Activated T-helper 2 cell treated with anti-CD3 and anti-CD28 coated beads, Interferon-gamma antibody, Interleukin-2, Interleukin-4, amounts not matched to agents 10 μg/mL and 5 μg/mL and 100 μg/mL, durations not matched to agents 14 hours and 24 hours and 36 hours (primary cell): ENCODE measurements at places on chromosomes 6 and 20. TPM values are rescaled to one million over a fixed set of nuclear protein-coding genes. Genes with fewer than 3 reads are reported as not detected.

DNA sequence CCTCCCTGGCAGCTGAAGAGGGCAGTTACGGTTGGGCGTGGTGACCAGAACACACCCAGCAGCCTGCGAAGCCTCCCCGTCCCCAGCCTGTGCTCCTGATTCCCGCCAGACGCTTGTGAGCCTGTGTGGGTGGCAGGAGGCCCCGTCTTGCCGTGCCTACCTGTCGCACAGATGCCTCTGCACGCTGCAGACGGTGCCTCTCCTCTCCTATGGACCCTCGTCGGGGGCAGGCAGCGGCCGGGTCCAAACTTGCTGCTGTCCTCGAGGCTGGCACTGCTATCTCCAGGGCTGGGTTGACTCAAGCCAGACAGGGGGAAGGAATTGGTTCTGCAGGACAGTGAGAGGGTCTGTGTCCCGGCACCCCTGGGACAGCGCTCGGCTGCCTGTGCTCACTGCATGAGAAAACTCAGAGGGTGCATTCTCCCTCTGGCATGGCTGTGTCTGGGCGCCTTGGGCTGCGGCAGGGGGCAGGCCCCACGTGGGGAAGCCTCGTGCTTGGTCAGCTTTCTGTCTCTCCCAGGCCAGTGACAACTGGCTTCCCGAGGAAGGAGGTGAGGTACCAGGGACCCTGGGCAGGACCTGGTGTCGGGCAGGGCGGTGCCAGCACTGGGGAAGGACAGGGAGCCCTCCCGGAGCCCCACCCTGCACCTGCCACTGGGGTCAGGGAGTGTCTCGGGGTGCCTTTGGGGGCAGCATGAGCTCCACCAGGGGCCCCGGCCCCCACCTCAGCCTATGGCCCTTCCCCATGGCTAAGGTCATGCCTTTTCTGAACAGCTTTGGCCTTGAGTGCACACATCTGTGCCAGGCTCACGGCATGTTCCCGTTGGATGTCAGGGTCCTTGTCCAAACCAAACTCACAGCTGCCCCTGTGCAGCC is 127.5 kb downstream of the TAF4 start:
- no peak overlapping the region for H3K27ac ChIP-seq
- no peaks in the 10 kb centered on the region for H3K36me3 ChIP-seq
- DNase-seq: no peak
- no peaks in the 10 kb centered on the region for H3K27me3 ChIP-seq
- no peak overlapping the region for H3K4me3 ChIP-seq

DNA sequence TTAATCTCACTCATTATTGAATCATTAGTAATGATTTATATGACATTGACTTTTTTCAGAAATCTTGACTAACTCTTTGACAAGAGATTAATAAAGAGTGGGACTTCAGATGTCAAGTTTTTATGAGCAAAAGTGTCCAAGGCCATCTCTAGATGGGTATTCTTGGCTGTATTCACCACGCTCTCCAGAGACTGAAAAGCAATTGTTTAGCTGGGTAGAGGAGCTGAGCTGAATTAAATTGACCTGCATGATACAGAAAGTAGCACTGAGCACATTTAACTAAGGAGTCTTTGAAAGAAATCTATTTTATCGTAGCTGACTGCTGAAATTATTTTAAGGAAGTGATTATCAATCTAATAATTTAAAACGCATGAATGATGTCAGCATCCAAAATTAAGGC is 89.4 kb downstream of the LINC00237 start:
- peaks cover 38% of the 10 kb centered on the region for H3K27me3 ChIP-seq
- H3K27ac ChIP-seq: no peak overlapping the region
- H3K36me3 ChIP-seq: no peaks in the 10 kb centered on the region
- no peak for DNase-seq

DNA sequence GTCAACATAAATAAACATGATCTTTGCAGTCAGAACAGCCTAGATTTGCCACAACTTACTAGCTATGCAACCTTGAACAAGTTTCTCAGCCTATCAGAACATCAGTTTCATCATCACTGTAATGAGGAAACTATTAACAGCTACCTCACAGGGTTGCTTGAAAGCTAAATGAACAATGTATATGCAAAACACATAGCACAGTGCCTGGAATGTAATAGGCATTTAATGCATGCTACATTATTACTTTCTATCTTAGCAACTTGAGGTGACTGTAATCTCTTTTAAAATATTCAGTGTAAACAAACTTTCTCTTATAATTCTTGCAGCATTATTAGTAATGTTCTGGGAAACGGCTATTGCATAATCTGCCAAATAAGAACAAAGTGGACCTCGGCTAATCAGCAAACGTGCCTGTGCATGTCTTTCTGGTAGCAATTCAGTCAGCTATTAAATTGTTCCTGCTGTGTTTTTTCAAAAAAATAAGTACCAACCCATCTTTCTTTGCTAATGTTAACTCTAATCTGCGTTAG is 61.5 kb downstream of the SYNE1 start:
- H3K27me3 ChIP-seq: no peaks in the 10 kb centered on the region
- H3K36me3 ChIP-seq: no peaks in the 10 kb centered on the region
- H3K4me1 ChIP-seq: no peaks in the 10 kb centered on the region
- H3K27ac ChIP-seq: no peak overlapping the region

DNA sequence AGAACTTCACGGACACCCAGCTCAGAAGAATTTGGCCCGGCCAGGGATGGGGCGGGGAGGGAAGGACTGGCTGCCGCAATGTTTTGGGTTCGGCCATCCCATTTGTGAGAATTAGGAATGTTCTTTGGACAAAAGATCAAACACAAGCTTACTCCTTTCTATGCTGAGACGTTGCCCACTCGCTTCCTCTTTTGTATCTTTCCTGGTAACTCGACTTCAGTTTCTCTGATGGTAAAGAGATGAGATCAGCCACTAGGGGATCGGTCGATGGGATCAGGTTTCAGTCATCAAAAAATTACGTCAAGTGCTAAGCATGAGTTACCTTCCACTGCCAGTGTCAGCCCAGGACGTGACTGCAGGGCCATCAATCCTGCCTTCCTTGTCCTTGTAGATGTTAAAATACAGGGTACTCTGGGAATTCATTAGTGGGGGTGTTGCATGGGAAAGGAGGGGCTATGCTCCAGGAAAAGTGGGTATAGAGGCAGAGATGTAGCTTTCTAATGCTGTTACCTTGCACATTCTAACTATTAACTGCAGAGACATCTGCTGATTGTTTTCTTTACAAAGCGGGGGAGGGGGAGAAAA is 190.2 kb downstream of the TSHZ2 start:
- H3K4me3 ChIP-seq: peak overlapping the region; percentile 10
- DNase-seq: no peak
- H3K27ac ChIP-seq: peak overlapping the region; percentile 56
- peaks cover 33% of the 10 kb centered on the region for H3K4me1 ChIP-seq
- H3K27me3 ChIP-seq: no peaks in the 10 kb centered on the region

DNA sequence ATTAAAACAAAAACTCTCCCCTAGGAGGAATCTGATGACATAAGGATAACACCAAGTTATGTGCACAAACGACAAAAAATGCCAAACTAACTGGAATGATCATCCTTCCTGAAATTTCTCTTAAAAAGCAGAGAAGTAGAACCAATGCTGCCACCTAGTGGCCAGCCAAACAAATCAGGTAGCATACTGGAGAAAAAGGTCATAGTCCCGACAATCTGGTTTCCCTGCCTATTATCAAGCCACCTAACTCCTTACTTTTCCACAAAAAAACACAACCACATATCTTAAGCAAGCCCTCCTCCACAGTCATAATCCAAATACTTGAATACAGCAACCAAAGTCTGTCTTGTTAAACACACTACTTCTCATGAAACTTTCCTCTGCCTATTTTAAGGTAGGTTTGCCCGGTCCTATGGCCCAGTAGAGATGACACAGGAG is 5.3 kb downstream of the OARD1 start:
- H3K4me3 ChIP-seq: no peak overlapping the region
- peaks cover 37% of the 10 kb centered on the region for H3K4me1 ChIP-seq
- no peaks in the 10 kb centered on the region for H3K27me3 ChIP-seq
- no peak overlapping the region for H3K27ac ChIP-seq
- H3K36me3 ChIP-seq: peaks cover 73% of the 10 kb centered on the region

- H3K27me3 ChIP-seq: no peaks in the 10 kb centered on the region
- no peak for DNase-seq
- no peak overlapping the region for H3K27ac ChIP-seq
- no peak overlapping the region for H3K4me3 ChIP-seq
- no peaks in the 10 kb centered on the region for H3K4me1 ChIP-seq
Measured at GRCh38 chr20:15220778-15221565, 883.6 kb upstream of the FLRT3 start.

DNA sequence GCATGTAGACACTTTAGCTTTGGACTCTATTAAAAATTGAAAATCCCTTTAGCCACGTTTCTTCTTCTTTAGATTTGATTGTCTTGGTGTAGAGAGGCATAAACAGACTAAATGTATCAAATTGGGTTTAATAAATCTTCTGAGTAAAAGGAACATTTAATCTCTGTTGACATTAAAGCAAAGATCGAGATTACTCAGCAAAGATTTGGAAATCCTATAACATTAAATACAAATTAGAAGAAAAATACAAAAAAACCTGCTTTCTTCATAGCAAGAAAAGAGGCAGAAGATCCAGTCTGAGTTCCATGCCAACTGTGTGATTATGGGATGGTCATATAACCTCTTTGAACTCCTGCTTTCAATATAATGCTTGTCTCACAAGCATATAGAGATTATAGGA is 172.3 kb downstream of the GJA1 start:
- no peaks in the 10 kb centered on the region for H3K36me3 ChIP-seq
- DNase-seq: no peak
- no peaks in the 10 kb centered on the region for H3K27me3 ChIP-seq
- H3K4me1 ChIP-seq: no peaks in the 10 kb centered on the region

DNA sequence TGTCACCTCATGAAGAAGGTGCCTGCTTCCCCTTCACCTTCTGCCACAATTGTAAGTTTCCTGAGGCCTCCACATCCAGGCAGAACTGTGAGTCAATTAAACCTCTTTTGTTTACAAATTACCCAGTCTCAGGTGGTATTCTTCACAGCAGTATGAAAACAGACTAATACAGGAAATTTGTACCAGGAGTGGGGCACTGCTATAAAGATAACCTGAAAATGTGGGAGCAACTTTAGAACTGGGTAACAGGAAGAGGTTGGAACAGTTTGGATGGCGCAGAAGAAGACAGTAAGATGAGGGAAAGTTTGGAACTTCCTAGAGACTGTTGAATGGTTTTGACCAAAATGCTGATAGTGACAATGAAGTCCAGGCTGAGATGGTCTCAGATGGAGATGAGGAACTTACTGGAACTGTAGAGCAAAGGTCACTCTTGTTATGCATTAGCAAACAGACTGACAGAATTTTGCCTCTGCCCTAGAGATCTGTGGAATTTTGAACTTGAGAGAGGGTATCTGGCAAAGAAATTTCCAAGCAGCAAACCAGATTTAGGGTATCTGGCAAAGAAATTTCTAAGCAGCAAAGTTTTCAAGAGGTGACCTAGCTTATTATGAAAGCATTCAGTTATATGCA is 23.5 kb upstream of the COL21A1 start:
- no peak for DNase-seq
- H3K4me3 ChIP-seq: no peak overlapping the region
- no peaks in the 10 kb centered on the region for H3K27me3 ChIP-seq
- H3K27ac ChIP-seq: no peak overlapping the region
- H3K36me3 ChIP-seq: no peaks in the 10 kb centered on the region

DNA sequence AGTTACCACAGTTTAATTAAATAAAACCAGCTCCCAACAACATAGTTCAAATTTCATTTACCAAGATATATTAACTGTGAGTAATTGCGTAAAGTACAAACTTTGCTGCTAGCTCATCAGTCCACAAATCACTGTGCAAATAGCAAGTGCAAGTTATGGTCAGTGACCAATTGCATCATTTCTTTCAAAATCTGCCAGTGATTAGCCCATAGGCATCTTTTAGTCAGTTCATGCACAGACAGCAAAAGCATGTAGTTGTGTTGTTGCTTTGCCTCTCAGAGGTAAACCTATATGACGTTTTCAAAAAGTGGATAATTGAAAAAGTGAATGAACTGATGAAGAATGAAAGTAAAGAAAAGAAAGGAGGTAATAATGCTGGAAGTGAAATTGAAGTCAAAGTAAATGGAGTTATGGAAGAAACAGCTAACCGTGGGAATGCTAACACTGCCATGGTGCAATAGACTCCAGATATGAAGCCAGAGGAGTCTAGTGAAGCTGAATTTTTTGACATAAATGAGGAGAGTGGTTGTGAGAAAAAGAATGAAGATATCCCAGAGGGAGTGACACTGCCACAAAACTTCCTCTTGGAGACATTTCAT is 36.5 kb downstream of the ENPP1 start:
- H3K27ac ChIP-seq: no peak overlapping the region
- DNase-seq: no peak
- peaks cover 36% of the 10 kb centered on the region for H3K27me3 ChIP-seq
- H3K36me3 ChIP-seq: no peaks in the 10 kb centered on the region
- no peaks in the 10 kb centered on the region for H3K4me1 ChIP-seq
- no peak overlapping the region for H3K4me3 ChIP-seq

- no peak for DNase-seq
- H3K4me1 ChIP-seq: no peaks in the 10 kb centered on the region
- H3K27me3 ChIP-seq: no peaks in the 10 kb centered on the region
- no peak overlapping the region for H3K27ac ChIP-seq
Measured at GRCh38 chr20:7136886-7137285, 369.4 kb downstream of the BMP2 start.

- H3K4me3 ChIP-seq: no peak overlapping the region
- H3K27me3 ChIP-seq: no peaks in the 10 kb centered on the region
- no peaks in the 10 kb centered on the region for H3K36me3 ChIP-seq
- no peak for DNase-seq
- no peaks in the 10 kb centered on the region for H3K4me1 ChIP-seq
Measured at GRCh38 chr6:88403486-88403885, 237.3 kb upstream of the CNR1 start.

DNA sequence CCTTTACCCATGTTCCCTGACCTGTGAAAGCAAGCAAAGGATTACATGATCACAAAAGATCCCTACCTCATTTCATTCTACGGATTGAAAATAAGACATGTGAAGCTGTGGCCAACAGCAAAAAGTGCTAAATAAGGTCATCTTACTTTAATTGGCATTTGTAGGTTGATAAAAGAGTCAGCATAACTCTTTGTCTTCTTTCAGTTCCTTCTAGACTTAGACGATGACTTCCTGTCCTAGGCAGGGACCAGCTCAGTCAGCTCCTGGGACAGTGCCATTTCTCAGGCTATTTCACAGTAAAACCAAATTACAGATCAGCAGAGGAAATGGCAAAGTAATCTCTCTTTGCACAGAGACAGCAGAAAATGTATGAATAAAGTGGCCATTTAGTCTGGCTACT is 480.7 kb downstream of the RFPL4B start:
- H3K4me3 ChIP-seq: no peak overlapping the region
- H3K4me1 ChIP-seq: no peaks in the 10 kb centered on the region
- no peak overlapping the region for H3K27ac ChIP-seq
- no peak for DNase-seq
- no peaks in the 10 kb centered on the region for H3K36me3 ChIP-seq

Gene BMP6
- total RNA-seq: 0.78 and 1.1 TPM in 2 replicates

Gene ZNF391
- total RNA-seq: 0.44 and 0.82 TPM in 2 replicates

Gene SYTL3
- total RNA-seq: 232 and 242 TPM in 2 replicates

Gene CCN6
- 0.34 TPM in 1 of 2 replicates, not detected in the other for total RNA-seq

Gene IPCEF1
- 0.34 and 0.69 TPM in 2 replicates for total RNA-seq

Gene CENPQ
- 13.9 and 14.1 TPM in 2 replicates for total RNA-seq
